ENCODE measurements at places on chromosomes 7 and 10. TPM values are rescaled to one million over a fixed set of nuclear protein-coding genes. Genes with fewer than 3 reads are reported as not detected.

Gene SYCE1
- not detected for total RNA-seq

Gene COBL
- total RNA-seq, result 3.2 TPM

Gene PDE6C
- not detected for total RNA-seq

Gene FAM241B
- 13.3 TPM for total RNA-seq

Gene TLL2
- 0.07 TPM for total RNA-seq

Gene CABCOCO1
- total RNA-seq, result 0.12 TPM

Gene KIAA1549
- total RNA-seq, result 4.0 TPM

Gene FAM107B
- total RNA-seq, result 103 TPM

Gene PRKCQ
- total RNA-seq, result 4.5 TPM

Gene SPDYE18
- total RNA-seq, result 0.15 TPM

Gene PYROXD2
- total RNA-seq, result 4.4 TPM

Gene GDF2
- total RNA-seq, result not detected

Gene PROSER2
- 30.9 TPM for total RNA-seq

Measured in A549 treated with dexamethasone at 1 μM for 4 hours (cell line).